Progenitor cell of endocrine pancreas (in vitro differentiated cells): ENCODE measurements at places on chromosomes 11 and 22. TPM values are rescaled to one million over a fixed set of nuclear protein-coding genes. Genes with fewer than 3 reads are reported as not detected.

The PDGFB gene
- total RNA-seq, result 6.7 and 7.1 TPM in 2 replicates

- DNase-seq, result no peak
These were observed 4.4 kb upstream of the KCNJ11 start for GRCh38 chr11:17392872-17393271.

GRCh38 chr11:116948391-116948790, 111.0 kb upstream of the APOA1 start:
- no peak for DNase-seq

DNA sequence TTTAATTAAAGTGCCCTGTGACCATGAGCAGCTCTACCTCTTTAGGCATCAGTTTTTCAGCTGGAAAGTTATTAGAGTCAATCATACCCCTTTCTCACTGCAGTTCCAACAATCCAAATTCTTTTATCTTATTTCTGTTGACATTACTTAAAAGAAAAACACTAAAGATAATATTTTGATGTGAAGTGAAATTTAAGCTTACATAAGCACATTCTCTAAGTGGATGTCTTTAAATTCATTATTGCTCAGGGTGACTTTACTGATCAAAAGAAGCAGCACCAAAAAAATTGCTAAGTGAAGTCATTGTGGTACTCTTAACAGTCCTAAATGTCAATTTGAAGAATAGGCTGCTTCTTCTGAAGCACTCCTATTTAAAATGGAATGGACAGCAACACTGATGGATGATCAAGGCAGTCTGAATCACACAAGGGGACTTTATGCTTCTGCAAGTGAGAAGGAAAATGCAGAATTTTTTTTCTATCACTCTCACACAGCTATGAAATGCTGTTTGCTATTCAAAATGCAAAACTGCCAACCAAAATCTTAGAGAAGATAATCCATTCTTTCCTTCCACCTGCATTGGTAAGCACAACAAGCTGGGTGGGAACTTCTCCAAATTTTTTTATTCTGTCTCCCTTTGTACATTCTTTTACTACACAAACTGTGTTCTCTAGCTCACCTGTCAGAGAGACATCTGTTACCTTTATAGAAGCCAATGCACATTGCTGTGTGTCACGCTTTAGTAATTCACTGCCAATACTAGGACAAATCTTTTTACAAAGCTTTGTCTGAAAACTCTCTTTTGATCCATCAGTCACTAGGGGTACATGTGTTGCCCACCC, 179.9 kb downstream of the GRIA4 start:
- DNase-seq, result no peak

GRCh38 chr11:34558211-34558610, 44.6 kb upstream of the ELF5 start:
- DNase-seq, result no peak

DNA sequence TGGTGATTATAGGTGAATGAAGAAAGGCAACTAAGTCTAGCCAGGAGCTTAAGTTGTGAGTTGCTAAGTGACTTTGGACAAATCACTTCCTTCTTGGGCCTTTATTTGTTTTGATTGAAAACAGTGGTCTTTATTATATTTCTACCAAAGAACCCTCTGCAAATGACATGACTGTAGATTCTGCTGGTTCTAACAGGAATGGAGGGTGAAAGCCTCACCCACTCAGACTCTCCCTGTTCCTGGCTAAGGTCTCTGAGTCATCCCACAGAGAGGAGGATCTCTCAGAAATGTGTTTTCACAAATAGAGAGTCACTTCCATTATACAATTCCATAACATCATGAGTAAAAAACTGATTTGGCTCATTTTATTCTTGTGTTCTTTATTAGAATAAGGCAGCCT, 583.9 kb upstream of the LRRC4C start:
- DNase-seq, result no peak

- DNase-seq, result no peak
These were observed 14.1 kb downstream of the WT1 start for GRCh38 chr11:32420937-32421901.

- DNase-seq, result no peak
These were observed 7.4 kb downstream of the RAB38 start for GRCh38 chr11:88167853-88168252.
